GM23248 (cell line): ENCODE measurements at places on chromosomes 6 and 20. TPM values are rescaled to one million over a fixed set of nuclear protein-coding genes. Genes with fewer than 3 reads are reported as not detected.

GRCh38 chr6:147564556-147564955 is 56.1 kb downstream of the SAMD5 start:
- no peaks in the 10 kb centered on the region for H3K36me3 ChIP-seq
- no peaks in the 10 kb centered on the region for H3K4me1 ChIP-seq
- no peaks in the 10 kb centered on the region for H3K27me3 ChIP-seq
- H3K4me3 ChIP-seq, result no peak overlapping the region
- peak; percentile 9 for DNase-seq
- no peak overlapping the region for H3K27ac ChIP-seq

DNA sequence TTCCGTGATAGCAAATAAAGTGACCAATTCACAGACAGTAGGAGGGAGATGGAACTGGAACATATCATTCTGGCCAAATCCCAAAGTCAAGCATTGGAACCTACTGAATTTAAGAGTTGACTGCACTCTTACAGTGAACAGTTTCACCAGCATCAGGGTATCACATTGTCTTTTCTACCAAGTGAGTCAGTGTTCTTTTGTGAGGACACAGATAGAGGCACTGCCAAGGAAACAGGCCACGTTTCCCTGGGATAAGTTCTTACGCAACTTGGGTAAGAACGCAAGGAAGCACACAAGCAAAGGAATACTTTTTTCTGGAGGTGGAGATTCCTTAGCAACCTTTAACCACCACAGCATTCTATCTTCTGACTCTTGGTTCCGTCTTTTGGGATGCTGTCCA is 28.6 kb upstream of the ENPP5 start:
- H3K4me1 ChIP-seq, result peaks cover 4% of the 10 kb centered on the region; the same call in 1 of the 2 replicates
- DNase-seq, result peak; percentile 83
- H3K27me3 ChIP-seq, result peaks cover 3% of the 10 kb centered on the region; the same call in 1 of the 2 replicates
- H3K36me3 ChIP-seq, result no peaks in the 10 kb centered on the region

Gene MYB
- 0.10 and 0.28 TPM in 2 replicates for polyA plus RNA-seq

Gene TFAP2D
- not detected in 2 replicates for polyA plus RNA-seq

- no peaks in the 10 kb centered on the region for H3K27me3 ChIP-seq
- DNase-seq, result no peak
- no peaks in the 10 kb centered on the region for H3K36me3 ChIP-seq
These were observed 130.4 kb upstream of the LRFN2 start for GRCh38 chr6:40717411-40718057.

DNA sequence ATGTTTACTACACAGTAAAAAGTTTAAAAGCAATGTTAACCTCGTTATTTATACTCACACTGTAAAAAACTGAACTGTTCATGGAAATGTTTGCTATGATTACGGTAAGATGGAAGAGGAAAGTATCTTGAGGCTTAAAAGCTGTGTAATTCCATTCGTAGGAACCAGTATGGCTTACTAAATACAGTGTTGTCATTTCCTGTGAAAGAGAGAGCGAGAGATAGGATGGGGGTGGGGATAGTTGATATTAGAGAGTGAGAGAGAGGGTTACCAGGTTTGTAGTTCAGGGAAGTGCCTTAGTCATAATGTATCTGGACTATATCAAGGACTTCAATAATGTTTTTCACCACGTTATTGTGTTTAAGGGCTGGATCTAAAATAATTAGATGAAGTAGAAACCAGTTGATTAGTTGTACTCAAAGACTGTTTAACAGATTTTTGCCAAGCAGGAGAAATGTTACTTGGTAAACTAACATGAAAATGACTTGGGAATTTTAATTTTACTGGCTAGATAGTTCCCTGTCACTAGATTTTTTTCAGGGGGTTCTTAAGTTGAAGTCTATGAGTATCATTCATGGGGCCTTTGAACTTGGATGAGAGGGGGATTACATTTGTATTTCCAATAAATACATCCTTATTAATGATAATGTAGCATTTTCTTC is 30.4 kb downstream of the AFDN start:
- no peak overlapping the region for H3K4me3 ChIP-seq
- peak; percentile 36 for DNase-seq
- H3K27me3 ChIP-seq, result no peaks in the 10 kb centered on the region

Gene DDO
- polyA plus RNA-seq, result not detected in 2 replicates

GRCh38 chr6:149862922-149863697 is 1.0 kb downstream of the LRP11 start:
- H3K36me3 ChIP-seq, result no peaks in the 10 kb centered on the region
- DNase-seq, result peak; percentile 89

- H3K27ac ChIP-seq, result no peak overlapping the region
- H3K27me3 ChIP-seq, result no peaks in the 10 kb centered on the region
- H3K36me3 ChIP-seq, result no peaks in the 10 kb centered on the region
- H3K4me3 ChIP-seq, result no peak overlapping the region
These were observed 9.2 kb upstream of the RGS17 start for GRCh38 chr6:153140299-153140698.

Gene APOBEC2
- polyA plus RNA-seq, result not detected in 2 replicates

DNA sequence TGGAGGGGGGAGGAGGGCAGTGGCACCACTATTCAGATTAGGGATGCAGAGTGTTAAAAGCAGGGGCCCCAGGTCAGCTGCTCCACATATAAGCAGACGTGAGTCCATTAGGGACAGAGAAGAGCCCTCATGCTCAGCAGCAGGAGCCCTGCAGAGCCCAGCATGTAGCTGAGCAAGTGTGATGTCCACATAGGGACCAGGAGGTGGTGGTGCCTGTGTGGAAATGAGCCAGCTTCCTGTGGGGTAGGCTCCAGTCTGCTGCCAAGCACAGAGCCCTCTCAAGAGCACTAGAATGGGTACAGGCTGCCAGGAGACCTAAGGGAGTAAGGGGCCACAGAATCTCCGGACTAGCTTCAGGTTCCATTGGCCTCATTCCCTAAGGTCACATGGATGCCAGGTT is 57.9 kb upstream of the MLN start:
- H3K4me1 ChIP-seq, result no peaks in the 10 kb centered on the region; the same call in 1 of the 2 replicates
- no peak overlapping the region for H3K27ac ChIP-seq
- no peak overlapping the region for H3K4me3 ChIP-seq
- no peak for DNase-seq
- no peaks in the 10 kb centered on the region for H3K36me3 ChIP-seq
- H3K27me3 ChIP-seq, result no peaks in the 10 kb centered on the region

Gene SNAP91
- polyA plus RNA-seq, result not detected in 2 replicates

DNA sequence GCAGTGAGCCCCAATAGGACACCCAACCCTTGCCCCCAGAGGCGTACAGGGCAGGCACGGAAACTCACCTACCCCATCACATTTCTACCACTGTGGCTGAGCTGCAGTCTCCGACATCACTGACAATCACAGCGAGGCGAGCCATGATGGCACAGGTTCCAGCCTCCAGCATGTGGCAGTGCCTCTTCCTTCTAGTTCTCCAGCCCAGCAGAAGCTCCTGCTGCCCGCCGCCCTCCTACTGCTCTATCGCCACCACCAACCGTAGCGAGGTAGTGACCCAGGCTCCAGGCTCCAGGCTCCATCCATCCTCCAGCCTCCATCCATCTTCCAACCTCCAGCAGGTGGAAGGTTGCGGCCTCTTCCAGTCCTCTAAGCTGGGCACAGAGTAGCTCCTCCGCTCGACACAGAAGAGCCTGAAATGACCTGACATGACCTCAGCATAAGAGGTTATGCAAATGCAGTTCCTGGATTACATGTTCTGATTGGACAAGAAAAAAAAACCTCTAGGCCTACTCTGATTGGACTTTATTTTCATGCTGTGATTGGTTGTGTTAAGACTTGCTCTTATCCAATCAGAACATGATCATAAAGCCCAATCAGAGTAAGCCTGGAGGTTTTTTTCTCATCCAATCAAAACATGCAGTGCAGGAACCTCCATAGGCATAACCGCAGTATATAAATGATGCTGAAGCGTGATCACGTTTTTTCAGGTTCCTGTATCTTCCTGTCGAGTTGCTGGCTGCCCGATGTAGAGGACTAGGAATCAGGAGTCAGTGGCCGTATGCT is 438.9 kb upstream of the ZNF337 start:
- H3K36me3 ChIP-seq, result no peaks in the 10 kb centered on the region
- no peak for DNase-seq
- no peak overlapping the region for H3K4me3 ChIP-seq
- H3K4me1 ChIP-seq, result no peaks in the 10 kb centered on the region

DNA sequence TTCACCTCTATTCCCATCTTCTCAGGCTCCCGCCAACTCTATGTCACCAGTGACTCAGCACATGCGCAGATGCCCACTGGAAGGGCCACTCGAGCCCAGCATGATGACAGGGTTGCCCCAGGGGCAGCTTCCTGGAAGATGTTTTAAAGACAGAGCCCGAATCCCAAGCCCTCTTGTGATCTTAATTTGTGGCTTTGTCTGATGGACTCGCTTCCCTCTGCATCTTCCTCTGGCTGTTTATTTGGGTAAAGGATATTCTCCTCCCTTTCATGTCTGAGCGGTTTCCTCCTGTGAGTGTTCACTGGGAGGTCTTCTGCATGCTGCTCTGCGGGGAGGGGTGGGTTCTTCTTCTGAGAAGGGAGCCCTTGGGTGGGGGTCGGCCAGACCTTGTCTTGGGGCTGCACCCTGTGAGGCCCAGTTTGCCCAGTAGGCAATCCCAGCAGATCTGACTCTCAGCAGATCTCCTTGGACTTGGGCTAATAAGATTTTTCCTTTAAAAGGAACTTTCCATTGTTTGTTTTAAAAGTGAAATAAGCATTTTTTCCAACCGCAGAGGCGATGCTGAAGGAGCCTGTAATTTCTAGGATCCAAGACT is 401.0 kb downstream of the CDC5L start:
- no peak overlapping the region for H3K27ac ChIP-seq
- no peaks in the 10 kb centered on the region for H3K36me3 ChIP-seq
- no peaks in the 10 kb centered on the region for H3K27me3 ChIP-seq
- no peaks in the 10 kb centered on the region for H3K4me1 ChIP-seq
- H3K4me3 ChIP-seq, result no peak overlapping the region

- peaks cover 32% of the 10 kb centered on the region for H3K27me3 ChIP-seq
- no peak overlapping the region for H3K27ac ChIP-seq
- DNase-seq, result no peak
- H3K4me3 ChIP-seq, result no peak overlapping the region
- H3K36me3 ChIP-seq, result no peaks in the 10 kb centered on the region
These were observed 20.4 kb upstream of the BMP2 start for GRCh38 chr20:6746901-6747609.

GRCh38 chr6:24440897-24441598 is 38.3 kb downstream of the MRS2 start:
- no peak overlapping the region for H3K4me3 ChIP-seq
- no peaks in the 10 kb centered on the region for H3K4me1 ChIP-seq
- no peak for DNase-seq
- H3K27ac ChIP-seq, result no peak overlapping the region
- H3K36me3 ChIP-seq, result no peaks in the 10 kb centered on the region
